Upper lobe of left lung (tissue), 6 donors: ENCODE measurements at places on chromosomes 12 and 14.

DNA sequence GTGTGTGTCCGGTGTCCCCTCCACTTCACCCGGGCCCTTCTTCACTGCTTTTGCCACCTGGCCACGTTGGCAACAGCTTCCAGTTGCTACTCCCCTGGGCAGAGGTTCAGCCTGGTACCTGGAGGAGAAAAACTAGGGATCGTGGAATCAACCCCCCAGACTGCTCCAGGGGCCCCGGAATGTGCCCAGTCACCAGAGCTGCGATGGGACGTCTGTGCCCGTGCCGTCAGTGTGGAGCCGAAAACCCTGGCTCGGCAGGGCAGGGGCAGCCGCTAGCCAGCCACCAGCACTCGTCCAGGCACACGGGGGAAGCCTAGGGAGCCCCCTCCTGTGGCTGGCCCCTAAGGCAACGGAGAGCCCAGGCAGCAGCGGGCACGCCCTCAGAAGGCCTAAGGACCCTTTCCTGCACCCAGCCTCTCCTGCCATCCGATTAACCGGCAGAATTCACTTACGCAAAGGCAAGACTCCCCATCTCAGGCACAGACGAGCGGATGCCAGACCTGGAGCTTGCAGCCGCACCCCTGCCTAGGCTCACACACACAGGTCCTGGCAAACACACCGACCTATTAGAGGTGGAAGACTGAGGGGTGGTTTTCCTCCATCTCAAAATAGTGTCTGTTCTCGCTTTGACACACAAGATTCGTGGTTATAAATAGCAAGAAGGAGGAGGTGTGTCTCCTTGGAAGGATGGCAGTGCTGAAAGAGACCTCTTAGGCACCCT, 62.6 kb downstream of the FBXL14 start:
- no peaks in the 10 kb centered on the region for H3K36me3 ChIP-seq
- DNase-seq: no peak
- peak overlapping the region; percentile 65 for H3K4me3 ChIP-seq
- H3K27me3 ChIP-seq: peaks cover 31% of the 10 kb centered on the region
- no peak overlapping the region for H3K27ac ChIP-seq

- peaks cover 30% of the 10 kb centered on the region for H3K36me3 ChIP-seq
- H3K27ac ChIP-seq: peak overlapping the region; percentile 17
- no peaks in the 10 kb centered on the region for H3K27me3 ChIP-seq
Observed at GRCh38 chr14:103634156-103634555, 5.1 kb downstream of the KLC1 start.

GRCh38 chr12:113198296-113198695, 12.8 kb downstream of the RITA1 start:
- peaks cover 9% of the 10 kb centered on the region for H3K4me1 ChIP-seq
- no peaks in the 10 kb centered on the region for H3K36me3 ChIP-seq
- no peak overlapping the region for H3K27ac ChIP-seq

GRCh38 chr12:100127766-100128511, 14.7 kb downstream of the BLTP3B start:
- H3K27me3 ChIP-seq: no peaks in the 10 kb centered on the region
- peak overlapping the region; percentile 68 for H3K27ac ChIP-seq
- no peaks in the 10 kb centered on the region for H3K36me3 ChIP-seq
- no peak for DNase-seq
- no peak overlapping the region for H3K4me3 ChIP-seq

DNA sequence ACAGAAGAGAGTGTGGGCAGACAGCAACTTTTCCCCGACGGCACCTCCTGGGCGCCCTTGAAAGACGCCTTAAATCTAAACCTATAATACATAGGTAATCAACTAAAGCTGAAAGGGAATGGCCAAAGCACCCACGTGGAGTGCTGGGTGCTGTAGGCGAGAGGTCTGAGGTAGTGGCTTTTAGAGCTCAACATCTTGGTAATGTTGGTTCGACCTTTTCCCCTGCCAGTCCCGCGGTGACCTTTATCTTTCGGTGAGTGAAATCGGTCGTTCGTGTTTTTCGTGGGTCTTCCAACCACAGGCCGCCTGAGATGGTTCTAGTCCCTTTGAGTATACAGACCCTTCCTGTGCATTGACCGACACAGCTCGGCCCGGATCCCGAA, 9.1 kb downstream of the OR6S1 start:
- H3K36me3 ChIP-seq: no peaks in the 10 kb centered on the region
- peaks cover 10% of the 10 kb centered on the region for H3K27me3 ChIP-seq

DNA sequence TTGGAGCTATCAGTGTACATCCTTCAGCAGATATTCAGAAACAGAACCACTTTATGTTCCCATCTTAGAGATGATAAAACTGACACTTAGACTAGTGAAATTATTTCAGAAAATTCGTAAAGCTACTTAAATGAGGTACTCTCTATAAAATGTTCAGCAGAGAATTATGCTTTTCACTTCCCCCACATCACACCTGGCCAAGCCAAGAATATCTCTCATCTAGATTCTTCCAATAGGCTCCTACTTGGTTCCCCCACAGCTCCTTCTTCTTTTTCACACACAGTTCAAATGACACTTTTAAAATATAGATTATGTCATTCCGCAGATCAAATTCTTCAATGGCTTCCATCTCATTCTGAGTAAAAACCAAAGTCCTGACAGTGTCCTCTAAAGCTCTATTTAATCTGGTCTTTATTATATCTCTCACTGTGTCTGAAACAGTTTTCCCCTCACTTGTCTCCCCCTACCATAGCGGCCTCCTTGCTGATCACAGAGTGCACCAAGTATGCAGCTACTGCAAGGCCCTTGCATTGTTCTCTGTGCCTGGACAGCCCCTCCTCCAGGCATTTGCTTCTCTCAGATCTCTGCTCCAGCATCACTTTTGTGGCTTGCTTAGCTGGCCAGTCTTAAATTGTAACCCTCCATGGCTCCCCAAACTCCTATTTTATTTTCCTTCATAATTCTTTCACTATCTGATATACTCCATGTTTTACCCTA, 736.8 kb upstream of the USP15 start:
- H3K4me1 ChIP-seq: no peaks in the 10 kb centered on the region
- H3K27ac ChIP-seq: no peak overlapping the region
- no peak overlapping the region for H3K4me3 ChIP-seq
- DNase-seq: no peak
- no peaks in the 10 kb centered on the region for H3K36me3 ChIP-seq
- H3K27me3 ChIP-seq: no peaks in the 10 kb centered on the region

DNA sequence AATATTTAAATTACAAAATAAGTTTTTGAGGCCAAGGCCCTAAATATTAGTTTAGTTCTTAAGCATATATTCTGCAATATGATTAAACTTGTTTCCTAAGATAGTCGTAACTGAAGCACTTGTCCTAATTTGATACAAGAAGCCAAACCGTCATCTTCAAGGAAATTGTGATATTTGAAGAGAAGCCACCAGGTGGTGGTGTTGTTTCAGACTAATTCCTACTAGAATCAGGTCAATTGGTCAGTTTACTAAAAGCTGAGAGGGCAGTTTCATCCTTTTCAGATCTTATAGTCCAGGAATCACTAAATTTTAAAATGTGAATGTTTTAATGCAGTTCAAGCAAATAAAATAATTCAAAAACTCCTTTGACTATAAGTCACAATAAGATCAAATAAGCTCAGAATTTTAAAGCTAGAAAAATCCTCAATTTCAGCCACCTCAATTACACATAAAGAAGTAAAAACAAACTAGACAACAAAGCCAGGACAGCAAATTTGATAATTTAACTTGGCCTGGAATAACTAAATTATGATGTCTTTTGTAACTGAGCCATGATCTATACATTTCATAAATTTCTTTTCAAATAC, 7.1 kb upstream of the ARL1 start:
- no peak for DNase-seq
- no peaks in the 10 kb centered on the region for H3K4me1 ChIP-seq
- no peak overlapping the region for H3K27ac ChIP-seq
- H3K27me3 ChIP-seq: no peaks in the 10 kb centered on the region
- H3K4me3 ChIP-seq: no peak overlapping the region

DNA sequence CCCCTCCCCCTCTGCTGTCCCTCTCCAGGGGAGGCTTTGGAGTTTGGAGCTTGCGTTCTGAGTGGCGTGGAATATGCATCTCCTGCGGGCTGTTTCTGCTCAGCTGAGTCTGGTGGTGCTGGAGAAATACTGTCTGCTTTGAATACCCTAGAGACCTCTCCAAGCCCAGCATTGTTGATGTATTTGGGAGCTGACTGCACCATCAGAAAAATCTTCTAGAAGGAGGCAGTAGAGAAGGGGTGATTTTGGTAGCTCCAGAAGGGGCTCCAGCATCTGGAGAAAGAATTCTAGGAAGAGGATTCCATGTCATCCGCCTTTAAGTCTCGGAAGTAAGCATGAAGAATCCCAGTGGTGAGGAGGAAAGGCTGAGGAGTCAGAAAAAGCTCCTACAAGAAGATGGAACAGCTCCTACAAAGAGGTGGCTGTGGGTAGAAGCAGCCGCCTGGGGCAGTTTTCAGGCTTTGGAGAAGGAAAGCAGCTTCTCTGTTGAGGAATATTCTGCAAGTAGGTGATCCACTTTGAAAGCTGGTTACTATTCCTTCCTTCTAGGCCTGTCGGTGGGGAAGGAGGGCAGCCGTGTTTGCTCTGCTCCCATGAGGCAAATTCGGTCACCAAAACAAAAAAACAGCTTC, 9.7 kb downstream of the MLXIP start:
- H3K4me1 ChIP-seq: peaks cover 33% of the 10 kb centered on the region
- DNase-seq: no peak
- H3K36me3 ChIP-seq: peaks cover 34% of the 10 kb centered on the region
- H3K4me3 ChIP-seq: no peak overlapping the region

DNA sequence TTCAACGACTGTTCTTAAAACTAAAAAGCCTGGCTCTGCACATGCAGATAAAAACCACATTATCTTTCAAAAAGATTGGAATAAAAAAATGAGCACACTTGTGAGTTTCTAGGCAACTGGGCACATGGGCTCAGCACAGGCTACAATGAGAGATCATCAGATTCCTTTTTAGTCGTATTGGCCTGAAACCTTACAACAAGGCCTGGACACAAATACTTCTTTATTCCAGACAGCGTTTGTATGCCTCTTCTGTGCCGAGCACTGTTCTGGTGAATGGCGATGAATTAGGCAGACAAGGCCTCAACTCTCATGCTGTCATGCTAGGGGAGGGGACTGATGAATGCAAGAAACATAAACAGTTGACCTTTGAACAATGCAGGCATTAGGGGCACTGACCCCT, 463.0 kb downstream of the AACS start:
- no peaks in the 10 kb centered on the region for H3K36me3 ChIP-seq
- no peaks in the 10 kb centered on the region for H3K27me3 ChIP-seq

- H3K36me3 ChIP-seq: peaks cover 27% of the 10 kb centered on the region
- H3K4me1 ChIP-seq: no peaks in the 10 kb centered on the region
- DNase-seq: no peak
- H3K27ac ChIP-seq: no peak overlapping the region
- H3K27me3 ChIP-seq: no peaks in the 10 kb centered on the region
Observed at GRCh38 chr12:111869671-111870070, 27.6 kb downstream of the MAPKAPK5 start.

DNA sequence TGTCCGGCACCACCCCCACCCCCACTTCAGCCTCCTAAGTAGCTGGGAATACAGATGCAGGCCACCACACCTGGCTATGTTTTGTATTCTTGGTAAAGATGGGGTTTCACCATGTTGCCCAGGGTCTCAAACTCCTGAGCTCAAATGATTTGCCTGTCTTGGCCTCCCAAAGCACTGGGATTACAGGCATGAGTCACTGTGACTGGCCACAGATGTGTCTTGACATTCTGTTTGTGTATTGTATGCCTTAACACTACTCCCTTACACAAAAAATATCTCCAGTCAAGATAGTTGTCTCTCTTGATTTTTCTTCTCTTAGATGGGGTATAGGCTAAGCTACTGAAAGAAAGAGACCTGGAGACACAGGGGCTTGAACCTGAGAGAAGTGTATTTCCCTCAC, 17.6 kb downstream of the CLEC14A start:
- no peaks in the 10 kb centered on the region for H3K27me3 ChIP-seq
- DNase-seq: no peak
- H3K36me3 ChIP-seq: no peaks in the 10 kb centered on the region
- H3K4me3 ChIP-seq: no peak overlapping the region

GRCh38 chr14:76936483-76936882, 92.0 kb downstream of the IRF2BPL start:
- no peak for DNase-seq
- no peak overlapping the region for H3K27ac ChIP-seq
- H3K27me3 ChIP-seq: no peaks in the 10 kb centered on the region
- no peaks in the 10 kb centered on the region for H3K4me1 ChIP-seq
- no peak overlapping the region for H3K4me3 ChIP-seq
